HCEC 1CT (cell line): ENCODE measurements at places on chromosomes 12 and 14.

DNA sequence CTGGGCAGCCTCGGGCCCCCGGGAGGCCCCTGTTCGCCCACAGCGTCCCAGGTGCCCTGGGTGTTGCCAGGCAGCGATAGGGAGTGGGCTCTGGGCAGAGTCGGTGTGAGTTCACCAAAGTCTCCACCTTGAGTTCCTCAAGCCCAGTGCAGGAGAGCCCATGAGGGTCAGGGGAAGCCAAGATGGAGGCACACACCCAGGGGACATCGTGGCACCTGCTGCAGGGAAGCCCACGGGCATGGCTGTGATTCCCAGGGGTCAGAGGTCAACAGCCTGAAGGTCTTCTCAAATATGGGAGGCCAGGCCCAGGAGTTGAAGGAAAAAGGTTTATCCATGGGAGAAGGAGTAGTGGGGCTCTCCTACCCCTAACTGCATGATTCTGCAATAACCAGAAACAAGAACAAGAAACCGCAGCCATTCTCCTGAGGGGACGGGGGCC, 148.8 kb downstream of the ADGRD1 start:
- no peak for DNase-seq

- no peak for DNase-seq
These were observed 164.9 kb upstream of the SLC38A2 start for GRCh38 chr12:46537387-46537955.

GRCh38 chr12:49984476-49985359, 12.0 kb downstream of the AQP6 start:
- DNase-seq = no peak

DNA sequence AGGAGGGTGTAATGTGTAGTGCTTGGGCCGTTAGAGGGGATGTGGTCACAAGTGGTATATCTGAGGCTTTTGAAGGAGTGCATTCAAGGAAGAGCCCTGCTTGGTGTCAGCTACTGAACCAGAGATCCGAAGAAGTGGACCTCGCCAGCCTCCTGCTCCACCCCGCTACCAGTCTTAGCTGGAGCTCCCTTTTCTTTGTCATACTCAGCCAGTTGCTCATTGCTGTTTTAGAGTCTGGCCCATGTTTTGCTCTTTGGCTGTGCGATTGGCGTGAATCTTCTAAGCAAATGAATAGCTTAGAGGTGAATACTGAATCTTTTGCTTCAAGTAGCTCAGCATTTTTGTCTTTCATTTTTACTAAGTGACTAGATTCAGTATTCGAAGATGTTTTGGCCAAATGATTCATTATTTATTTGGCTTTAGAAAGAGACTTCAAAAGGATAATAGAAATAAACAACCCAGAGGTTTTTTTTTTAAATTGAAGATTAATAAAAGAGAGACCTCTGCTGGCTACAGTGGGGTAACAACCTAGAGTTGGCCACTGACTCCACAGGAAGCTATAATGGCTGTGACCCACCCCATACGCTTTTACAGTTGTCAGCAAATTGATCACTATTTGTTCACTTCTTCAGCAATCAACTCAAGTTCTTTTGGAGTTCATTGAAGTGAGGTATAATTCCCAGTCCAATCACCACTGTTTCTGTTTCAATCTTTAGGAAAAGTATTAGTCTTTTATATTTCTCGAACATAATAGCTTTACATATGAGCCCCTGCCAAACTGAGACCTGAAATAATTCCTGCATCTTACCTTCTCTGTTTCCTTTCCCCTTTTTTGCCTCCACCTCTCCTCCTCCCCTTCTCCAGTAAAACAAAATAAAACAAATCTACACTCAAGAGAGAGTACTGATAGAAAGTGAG, 19.9 kb downstream of the CDKN1B start:
- peak; percentile 78 for DNase-seq

DNA sequence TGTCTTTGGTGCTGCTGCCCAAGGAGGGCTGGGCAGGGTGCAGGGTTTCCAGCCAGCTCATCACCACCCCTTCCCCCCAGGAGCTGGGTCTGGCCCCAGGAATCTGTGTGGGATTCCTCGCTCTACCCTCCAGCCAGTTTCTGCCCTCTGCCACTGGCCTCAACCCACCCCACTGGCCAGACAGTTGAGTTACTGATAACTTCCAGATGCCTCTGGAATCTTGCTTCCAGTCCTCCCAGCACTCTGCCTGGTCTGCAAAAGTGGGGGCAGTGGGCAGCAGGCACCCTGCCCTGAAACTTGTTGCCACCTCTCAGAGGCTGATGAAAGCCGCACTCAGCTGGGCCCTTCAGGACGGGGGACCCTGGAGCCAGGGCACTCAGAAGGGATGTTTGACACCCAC, 20.1 kb upstream of the TBX3 start:
- DNase-seq = no peak

DNA sequence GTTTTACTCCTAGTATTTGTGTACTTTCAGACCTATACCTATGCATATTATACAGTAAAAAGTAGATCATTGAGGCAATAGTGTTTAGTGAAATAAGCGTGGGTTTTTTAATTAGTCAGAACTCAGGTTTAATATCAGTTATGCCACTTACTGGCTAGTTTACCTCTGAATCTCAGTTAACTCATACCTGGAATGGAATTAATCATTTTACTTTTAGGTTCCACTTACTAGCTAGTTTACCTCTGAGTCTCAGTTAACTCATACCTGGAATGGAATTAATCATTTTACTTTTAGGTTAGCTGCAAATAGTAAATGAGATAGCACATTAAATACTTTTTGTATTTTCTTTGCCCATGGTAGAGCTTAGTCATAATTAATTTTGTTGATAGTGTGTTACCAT, 475.7 kb downstream of the CCER1 start:
- no peak for DNase-seq

DNA sequence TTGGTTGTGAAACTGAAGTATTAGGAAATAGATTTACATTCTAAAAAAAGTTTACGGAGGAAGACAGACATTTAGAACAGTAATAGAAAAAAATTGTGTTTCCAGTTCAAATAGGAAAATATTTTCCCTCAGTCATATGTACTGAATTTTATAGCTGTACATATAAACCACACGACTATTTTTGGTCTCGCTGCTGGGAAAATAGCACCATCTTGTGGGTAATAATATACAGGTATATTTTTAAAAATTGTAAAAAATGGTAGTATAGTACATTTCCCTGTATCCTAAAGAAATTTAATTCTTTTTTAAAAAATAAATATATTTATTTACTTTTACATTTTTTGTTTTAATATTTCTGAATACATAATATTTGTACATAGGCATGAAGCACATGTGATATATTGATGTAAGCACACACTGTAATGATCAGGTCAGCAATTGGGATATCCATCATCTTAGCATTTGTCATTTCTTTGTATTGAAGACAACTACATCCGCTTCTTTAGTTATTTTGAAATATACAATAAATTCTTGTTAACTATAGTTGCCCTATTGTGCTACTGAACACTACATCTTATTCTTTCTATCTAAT, 168.6 kb downstream of the ALX1 start:
- DNase-seq = no peak

DNA sequence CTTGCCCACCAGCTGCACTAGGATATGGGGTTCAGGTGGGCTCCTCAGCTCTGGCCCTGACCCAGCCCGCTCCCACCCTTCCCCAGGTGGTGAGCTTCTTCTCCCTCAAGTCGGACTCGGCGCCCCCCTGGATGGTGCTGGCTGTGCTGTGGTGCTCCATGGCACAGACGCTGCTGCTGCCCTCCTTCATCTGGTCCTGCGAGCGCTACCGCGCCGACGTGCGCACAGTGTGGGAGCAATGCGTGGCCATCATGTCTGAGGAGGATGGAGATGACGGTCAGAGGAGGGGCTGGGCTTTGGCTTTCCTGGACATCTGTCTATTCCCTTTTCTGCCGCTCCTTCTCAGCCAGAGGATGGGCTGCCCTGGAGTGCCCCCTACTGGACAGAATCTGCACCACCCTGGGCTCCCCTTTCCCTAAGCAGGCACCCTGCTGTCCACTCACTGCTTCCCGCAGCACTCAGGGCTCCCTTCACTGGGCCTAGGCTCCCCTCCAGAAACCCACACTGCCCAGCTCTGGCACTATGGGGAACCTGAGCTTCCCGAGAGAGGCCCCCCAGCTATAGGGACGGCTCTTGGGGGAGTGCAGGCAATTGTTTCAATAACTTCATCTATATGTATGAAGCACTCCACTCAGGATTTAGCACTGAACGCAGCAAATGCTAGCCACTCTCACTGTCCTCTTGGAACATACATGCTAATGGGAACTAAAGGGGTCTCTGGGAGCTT, 2.6 kb upstream of the P3H3 start:
- DNase-seq = peak; percentile 80

DNA sequence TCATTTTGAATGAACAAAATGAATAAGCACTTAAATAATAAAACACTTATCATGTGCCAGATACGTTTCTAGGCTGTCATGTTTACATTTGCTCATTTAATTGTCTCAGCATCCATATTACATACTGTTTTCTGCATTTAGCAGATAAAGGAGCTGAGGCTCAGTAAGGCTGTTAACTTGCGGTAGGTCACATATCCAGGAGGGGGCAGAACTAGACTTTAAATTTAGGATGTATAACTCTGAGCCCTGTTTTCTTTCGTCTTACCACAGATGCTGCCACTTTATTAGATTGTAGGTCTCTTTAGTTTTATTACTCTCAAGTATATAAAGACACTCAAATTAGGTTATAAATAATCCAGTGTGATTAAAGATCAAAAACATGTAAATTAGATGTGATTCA, 17.7 kb downstream of the IRAK4 start:
- DNase-seq = peak; percentile 44

- no peak for DNase-seq
These were observed 75.1 kb upstream of the ST8SIA1 start for GRCh38 chr12:22409377-22410164.

DNA sequence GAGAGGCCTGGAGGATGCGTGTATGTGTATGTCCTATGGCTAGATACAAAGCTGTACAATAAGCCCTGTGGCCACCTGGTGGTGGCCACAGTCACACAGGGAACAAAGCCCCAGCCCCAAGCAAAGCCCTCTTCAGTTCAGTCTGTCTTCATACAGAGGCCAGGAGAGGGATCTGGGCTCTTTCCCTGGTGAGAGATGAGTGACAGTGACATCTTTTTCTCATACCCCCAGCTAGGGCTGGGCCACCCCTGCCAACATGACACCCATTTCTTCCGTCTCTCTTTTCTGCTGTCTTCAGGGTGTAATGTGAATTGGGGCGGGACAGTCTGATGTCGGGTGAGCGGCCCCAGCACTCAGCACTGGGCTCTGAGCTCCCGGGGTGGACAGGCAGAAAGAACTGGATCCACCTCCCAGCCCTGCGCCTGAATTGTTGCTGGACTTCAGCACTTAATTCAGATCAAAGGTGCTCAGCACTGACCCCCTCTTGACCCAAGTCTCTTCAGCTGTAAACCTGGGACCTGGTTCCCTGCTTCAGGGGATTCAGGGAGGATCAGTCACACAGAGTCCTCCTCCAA, 59.8 kb downstream of the SERPINA3 start:
- no peak for DNase-seq

DNA sequence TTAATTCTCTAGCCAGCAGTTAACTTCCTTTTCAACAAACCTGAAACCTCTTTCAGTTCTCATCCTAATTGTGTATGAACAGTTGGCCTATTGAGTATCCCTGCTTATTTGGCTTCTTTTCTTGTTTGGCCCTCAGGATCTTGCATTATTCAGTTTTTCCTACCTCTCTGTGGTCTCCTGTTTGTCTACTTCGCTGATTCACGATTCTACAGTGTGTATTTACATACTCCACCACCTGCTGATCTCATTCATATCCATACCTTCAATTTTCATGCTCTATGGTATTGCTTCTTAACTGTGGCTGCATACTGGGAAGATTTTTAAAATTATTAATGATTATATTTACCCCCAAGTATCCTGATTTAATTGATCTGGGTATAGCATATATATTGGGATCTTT, 56.4 kb downstream of the RASSF9 start:
- no peak for DNase-seq

DNA sequence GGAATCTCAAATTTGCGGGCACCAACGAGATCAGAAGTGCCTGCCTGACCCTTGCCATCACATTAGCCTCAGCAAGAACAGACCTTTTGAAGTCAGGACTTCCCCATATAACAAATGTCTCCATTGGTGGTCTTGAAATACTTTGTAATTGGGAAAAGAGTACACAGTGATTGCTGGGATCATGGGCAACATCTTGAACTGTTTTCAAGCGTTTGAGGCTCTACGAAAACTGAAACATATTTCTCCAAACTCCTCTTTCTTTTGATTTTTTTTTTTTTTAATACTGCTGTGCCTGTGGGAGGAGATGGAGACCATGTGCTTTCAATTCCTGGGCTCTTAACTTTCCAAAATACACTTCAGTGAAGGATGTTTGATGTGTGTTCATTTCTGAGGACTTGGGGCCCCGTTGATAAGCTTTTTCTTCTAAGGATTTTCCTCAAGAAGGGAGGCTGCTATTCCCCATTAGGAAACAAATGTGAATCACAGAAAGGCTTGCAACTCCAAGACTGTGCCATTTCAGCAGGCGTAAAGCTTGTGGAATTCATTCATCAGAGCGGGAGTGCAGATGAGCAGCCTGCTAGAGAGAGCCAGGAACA, 94.5 kb downstream of the TMEM132C start:
- DNase-seq = no peak

- no peak for DNase-seq
These were observed 70.2 kb upstream of the NCOR2 start for GRCh38 chr12:124637581-124637981.
